ENCODE measurements at places on chromosomes 6 and 20.

DNA sequence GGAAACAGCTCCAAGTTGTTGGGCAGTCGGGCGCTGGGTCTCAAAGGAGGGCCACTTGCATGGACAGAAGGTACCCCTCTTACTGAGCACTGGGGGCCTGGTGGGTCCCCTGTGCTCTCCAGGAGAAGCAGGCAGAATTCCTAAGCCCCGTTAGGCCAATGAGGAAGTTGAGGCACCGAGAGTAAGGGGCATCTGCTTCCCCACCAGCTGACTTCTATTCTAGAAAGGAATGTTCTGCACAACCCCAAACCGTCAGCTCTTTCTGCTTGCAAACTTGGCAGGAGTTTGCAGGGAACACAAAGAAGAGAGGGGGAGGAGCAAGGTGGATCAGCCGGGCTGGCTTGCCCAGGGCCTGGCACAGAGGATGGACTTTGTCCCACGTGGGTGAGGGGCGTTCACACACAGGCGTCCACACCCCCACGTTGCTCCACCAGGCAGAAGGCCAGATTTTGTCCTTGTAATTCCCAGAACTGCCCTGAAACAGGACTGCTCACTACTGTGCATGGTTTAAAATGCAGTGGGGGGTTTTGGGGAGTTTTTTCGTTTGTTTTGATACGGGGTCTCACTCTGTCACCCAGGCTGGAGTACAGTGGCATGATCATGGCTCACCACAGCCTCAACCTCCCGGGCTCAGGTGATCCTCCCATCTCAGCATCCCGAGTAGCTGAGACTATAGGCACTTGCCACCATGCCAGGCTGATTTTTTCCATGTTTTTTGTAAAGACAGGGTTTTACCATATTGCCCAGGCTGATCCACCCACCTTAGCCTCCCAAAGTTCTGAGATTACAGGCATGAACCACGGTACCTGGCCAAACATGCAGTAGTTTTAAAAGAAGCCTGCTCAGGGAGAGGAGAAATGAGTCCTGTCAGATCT lies 93.3 kb downstream of the SNX5 start:
- no peak for DNase-seq

DNA sequence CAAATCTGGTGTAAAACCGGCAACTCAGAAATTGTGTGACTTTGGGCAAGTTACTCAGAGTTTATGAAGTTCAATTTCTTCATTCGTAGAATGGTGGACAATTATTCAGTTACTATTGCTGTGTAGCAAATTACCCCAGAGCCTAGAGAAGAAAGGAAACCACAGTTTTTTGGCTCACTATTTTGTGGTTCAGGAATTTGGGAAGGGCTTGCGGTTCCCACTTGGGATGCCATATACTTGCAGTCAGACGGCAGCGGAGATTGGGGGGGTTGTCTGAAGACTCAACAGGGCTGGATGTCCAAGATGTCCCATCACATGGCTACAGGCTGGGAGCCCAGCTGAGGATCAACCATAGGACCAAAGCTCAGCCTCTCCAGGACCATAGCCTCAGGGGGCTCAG lies 108.1 kb downstream of the PCSK2 start:
- DNase-seq = no peak

- no peak for DNase-seq
These were observed 54.9 kb downstream of the PRR18 start for GRCh38 chr6:166253281-166253681.

GRCh38 chr6:38290133-38290799 lies 349.5 kb downstream of the BTBD9 start:
- no peak for DNase-seq

- DNase-seq = no peak
These were observed 54.5 kb downstream of the RNGTT start for GRCh38 chr6:88908598-88909548.

GRCh38 chr20:31759836-31760518 lies 20.9 kb downstream of the TPX2 start:
- no peak for DNase-seq

GRCh38 chr6:110628330-110628729 lies 151.9 kb upstream of the SLC22A16 start:
- no peak for DNase-seq

DNA sequence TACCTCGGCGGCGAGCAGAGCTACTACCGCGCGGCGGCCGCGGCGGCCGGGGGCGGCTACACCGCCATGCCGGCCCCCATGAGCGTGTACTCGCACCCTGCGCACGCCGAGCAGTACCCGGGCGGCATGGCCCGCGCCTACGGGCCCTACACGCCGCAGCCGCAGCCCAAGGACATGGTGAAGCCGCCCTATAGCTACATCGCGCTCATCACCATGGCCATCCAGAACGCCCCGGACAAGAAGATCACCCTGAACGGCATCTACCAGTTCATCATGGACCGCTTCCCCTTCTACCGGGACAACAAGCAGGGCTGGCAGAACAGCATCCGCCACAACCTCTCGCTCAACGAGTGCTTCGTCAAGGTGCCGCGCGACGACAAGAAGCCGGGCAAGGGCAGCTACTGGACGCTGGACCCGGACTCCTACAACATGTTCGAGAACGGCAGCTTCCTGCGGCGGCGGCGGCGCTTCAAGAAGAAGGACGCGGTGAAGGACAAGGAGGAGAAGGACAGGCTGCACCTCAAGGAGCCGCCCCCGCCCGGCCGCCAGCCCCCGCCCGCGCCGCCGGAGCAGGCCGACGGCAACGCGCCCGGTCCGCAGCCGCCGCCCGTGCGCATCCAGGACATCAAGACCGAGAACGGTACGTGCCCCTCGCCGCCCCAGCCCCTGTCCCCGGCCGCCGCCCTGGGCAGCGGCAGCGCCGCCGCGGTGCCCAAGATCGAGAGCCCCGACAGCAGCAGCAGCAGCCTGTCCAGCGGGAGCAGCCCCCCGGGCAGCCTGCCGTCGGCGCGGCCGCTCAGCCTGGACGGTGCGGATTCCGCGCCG lies 994 bp downstream of the FOXC1 start:
- no peak for DNase-seq

- no peak for DNase-seq
These were observed 1.2 kb upstream of the WRNIP1 start for GRCh38 chr6:2763876-2764540.

DNA sequence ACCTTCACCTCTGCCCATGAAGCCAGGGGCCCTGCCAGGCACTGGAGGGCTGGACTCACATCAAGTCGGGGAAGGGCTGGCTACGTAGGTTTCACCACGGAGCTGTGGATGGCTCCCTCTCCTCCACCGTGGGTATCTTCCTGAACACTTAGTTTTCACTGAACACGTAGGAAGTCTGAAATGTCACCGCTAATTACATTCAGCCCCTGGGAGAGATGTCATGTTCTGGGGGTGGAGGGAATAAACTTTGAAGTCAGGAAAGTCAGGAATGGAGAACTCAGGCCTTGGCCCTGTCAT lies 6.5 kb downstream of the LHFPL5 start:
- no peak for DNase-seq

- DNase-seq = no peak
These were observed 1.2 kb downstream of the LAMA5 start for GRCh38 chr20:62365814-62366369.

GRCh38 chr20:25136643-25137559 lies 55.0 kb upstream of the VSX1 start:
- DNase-seq = no peak

DNA sequence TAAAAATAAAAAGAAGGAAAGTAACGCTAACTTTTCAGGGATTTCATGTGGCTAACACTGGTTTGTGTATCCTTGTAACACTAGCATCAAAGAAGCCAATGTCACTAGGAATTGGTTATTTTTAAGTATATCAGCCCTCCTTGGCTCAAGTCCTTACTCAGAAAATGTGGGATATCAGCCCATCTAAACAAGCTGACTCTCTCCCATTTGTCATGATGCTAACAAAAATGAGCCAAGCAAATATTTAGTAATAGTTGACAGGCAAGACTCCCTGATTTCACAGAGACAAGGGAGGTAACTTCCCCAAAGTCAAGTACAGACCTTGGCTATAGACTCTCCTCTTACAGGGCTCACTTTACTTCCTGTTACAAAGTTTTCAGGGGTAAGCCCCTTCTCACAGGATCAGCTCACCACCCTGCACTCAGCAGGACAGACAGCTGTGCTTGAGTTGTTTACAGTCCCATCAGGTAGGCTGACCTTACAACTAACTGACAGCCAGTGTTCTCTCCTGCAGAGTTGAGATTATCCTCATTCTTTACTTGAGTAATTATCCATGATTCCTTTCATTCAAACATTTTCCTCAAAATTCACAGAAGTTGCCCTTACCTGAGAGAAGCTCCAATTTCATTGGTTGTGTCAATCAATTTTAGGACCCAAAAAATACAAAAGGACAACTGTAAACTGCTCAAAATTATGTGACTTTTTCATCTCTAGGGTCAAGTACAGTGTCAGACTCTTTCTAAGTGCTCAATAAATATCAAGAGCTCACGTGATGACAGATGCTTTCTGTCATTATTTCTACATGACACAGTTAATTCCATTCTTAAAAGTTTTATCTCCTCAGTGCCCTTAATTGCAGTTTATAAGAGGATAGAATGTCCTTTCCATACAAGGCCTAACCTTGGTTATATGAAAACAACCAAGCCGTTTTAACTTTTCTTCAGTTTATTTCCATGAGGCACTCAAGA lies 38.1 kb upstream of the BMP5 start:
- no peak for DNase-seq

- no peak for DNase-seq
These were observed 236.5 kb upstream of the FOXQ1 start for GRCh38 chr6:1075444-1075843.

GRCh38 chr6:82976179-82976578 lies 89.5 kb downstream of the UBE3D start:
- DNase-seq = no peak

DNA sequence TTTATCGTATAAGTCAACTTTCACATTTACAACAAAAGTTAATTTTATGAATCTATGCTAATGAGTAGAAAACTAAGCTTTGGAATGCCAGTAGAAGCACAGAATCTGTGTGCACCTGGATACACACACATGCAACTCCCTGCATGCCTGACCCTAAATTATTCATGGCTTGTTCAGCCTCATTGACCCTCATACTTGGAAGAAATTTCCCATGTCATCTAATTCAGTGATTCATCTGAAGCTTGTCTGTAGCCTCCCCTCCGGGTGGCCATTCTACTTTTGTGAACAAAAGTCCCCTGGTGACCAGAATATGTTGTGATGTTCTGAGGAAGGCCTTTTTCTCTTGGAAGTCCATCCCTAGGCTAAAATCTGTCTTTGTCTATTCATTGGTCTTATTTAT lies 1078.4 kb downstream of the KIF16B start:
- DNase-seq = no peak

DNA sequence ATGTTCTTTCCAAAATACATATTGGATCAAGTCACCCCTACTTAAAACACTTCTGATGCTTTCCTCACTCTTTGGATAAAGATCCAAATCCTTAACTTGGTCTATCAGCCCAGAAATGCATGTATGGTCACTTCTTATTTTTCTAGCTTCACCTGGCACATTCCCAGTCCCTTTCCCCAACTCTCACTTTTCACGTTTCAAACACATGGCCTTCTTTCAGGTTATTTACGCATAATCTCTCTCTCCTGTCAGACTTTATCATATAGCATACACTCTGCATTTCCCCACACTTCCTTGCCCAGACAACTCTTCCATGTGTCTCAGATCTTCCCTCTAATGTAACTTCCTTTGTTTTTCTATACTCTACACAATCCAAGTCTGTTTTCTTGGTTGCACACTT lies 12.8 kb downstream of the PHIP start:
- no peak for DNase-seq

DNA sequence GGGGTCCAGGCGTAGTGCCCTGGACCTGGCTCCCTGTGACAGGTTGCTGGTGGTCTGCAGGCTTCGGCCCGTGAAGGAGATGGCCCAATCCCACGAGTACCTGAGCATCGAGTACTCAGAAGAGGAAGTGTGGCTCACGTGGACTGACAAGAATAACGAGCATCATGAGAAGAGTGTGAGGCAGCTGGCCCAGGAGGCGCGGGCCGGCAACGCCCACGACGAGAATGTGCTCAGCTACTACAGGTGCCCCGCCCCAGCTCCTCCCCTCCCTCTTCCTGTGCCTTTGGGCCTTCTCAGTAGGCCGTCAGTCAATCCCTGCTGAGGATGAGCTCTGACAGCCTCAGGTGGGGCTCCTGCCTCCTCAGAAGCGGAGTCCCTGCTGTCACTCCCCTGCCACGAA lies 42.6 kb downstream of the UQCC2 start:
- peak; percentile 13 for DNase-seq

DNA sequence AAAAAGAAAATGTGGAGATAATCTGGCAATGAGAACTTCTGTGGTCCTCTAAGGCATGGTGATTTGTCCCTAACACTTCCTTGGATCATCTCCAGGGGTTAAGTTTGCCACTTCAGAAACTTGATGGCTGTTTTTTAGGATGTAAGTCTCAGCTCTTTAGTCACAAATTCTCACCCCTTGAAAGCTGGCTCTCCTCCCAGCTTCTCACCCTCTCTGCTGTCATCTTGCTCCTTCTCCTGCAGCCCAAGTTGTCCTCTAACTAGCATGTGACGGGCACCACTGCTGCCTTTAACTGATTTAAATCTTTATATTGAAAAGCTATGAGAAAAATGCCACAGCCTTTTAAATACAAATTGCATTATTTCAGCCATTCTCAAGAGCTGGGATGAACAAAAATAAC lies 107.8 kb downstream of the MAP3K5 start:
- DNase-seq = no peak

DNA sequence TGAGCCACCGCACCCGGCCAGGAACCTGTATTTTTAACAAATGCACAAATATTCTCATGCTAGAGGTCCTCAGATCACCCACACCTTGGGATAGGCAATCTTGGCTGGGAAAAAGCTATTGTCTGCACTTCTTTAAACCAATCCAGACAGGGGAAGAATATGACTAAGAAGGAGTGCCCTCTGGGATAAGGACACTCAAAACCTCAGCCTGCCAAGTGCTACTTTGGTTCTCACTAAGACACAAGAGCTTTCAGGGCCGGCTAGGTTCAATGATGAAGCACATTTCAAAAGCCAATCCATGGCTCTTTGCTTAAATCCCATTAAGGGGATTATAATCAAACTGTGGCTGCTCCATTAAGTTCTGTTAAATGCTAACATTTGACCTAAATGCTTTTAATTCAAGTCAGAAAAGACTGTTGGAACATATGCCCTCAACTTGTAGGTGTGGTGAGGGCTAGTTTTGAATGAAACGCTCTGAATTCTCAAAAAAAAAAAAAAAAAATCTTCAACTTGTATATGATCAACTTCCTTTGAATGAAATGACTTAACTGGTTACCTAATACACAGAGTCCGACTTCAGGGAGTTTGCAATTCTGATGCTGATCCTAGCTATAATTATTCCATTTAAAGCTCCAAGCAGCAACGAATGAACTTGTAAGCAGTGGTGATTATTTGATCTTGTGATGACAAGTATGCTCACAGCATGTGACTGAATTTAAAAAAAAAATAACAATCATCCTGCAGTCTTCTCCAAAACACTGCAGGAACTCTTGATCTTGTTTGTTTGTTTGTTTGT lies 56.6 kb downstream of the SLC23A2 start:
- DNase-seq = no peak

GRCh38 chr20:20076297-20077065 lies 24.1 kb downstream of the CFAP61 start:
- no peak for DNase-seq

All from stimulated activated CD8-positive, alpha-beta memory T cell treated with anti-CD3 and anti-CD28 coated beads, Interleukin-7, amount 100 ng/mL, for 1 hour (primary cell).